ENCODE measurements at places on chromosomes 16 and 17.

GRCh38 chr16:83085660-83086059 lies 458.9 kb downstream of the CDH13 start:
- DNase-seq: no peak

DNA sequence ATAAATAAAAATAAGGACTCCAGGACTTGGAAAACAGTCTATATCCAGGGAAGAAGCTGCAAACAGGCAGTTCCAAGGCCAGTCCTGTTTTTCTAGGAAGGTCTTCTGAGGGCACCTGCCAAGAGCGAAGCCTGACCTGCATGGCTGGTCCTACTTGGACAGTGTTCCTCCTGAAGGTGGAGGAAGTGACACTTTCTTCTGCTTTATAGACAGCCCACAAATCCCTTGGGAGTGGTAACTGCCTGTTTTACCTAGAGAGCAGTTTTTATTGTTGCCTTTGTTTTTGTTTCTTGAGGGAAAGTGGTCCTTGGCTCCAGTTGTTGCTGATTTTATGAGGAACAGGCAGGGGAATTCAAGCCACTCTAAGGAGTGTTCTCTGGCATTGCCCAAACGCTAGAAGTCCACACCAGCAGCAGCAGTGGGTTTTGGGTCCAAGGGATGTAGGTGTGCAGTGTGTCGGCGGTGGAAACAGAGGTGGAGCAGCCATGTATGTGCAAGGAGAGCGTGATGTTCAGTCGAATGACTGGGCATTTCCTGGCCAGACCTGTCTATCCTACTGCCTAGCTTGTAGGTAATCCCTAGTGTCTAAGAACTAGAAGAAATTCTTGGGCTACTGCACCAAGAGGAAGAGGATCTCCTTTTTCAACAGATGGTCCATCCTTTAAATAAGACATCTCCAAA lies 35.3 kb downstream of the LDHD start:
- no peak for DNase-seq

DNA sequence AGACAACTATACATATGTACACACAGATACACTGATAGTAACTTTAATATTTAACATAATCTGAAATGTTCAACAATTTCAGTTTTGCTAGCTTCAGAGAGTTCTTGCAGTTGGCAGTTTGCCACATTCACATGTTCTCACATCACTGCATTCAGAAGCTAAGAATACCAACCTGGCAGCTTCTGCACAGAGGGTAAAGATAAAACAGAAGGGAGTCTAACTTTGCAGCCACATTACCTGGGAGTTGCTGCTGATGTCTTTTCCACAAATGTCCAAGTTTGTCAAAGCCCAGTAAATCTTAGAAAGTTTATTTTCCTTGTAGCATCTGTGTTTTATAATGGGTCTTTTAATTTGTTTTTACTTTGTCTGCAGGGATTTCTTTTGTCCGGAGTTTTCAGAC lies 332.0 kb downstream of the BCAS3 start:
- no peak for DNase-seq

- DNase-seq: no peak
Measured at GRCh38 chr17:45722161-45722560, 62.0 kb upstream of the CRHR1 start.

DNA sequence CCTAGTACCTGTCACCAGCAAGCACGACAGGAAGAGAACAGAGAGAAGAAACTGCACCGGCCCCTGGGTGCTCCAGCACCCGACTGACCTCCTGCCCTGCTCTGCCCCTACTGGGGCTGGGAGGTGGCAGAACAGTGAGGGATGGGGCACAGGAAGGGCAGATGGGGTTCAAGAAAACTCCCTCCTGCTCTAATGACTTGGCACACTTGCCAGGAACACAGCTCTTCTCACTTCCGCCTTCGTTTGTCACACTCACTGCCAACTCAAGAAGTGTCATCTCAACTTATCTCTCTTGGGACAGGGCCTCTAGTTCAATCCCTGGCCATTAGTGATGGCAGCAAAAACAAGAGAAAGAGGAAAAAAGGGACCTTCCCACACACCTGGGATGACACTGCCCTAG lies 42.7 kb upstream of the ICAM2 start:
- DNase-seq: no peak

- DNase-seq: peak; percentile 37
Measured at GRCh38 chr17:42843358-42843934, 934 bp upstream of the AOC2 start.

DNA sequence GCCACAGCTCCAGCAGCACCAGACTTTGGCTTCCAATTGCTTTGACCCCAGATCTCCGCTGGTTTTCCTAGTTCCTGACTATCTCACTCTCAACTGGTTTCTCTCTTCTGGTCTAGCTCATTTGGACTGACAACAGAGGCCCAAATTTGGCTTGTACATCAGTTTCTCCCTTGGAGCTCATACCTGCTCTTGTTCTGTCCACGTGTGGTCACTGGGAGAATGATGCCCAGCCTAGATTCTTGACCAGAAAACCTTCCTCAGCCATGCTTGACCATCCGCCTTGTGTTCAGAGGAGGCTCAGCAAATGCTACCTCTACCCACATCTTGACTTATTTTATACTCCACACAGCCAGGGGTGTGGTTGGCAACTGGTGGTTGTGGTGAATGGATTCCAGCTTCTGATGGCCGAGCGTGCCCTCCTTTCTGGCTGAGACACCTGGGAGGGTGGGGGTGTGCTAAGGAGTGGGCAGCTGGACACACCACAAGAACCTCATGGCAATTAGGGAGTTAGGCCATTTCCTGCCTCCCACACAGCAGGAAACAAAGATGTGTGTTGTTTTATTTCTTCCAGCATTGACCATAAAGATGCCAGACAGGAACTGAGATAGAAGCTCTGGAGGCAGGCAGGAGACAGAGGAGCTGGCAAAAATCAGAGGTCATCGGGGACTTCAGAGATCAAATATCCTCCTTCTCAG lies 93.8 kb upstream of the FAM20A start:
- DNase-seq: no peak

GRCh38 chr17:40320756-40321523 lies 12.0 kb downstream of the RARA start:
- no peak for DNase-seq

GRCh38 chr17:33106525-33107165 lies 115.0 kb downstream of the SPACA3 start:
- no peak for DNase-seq

DNA sequence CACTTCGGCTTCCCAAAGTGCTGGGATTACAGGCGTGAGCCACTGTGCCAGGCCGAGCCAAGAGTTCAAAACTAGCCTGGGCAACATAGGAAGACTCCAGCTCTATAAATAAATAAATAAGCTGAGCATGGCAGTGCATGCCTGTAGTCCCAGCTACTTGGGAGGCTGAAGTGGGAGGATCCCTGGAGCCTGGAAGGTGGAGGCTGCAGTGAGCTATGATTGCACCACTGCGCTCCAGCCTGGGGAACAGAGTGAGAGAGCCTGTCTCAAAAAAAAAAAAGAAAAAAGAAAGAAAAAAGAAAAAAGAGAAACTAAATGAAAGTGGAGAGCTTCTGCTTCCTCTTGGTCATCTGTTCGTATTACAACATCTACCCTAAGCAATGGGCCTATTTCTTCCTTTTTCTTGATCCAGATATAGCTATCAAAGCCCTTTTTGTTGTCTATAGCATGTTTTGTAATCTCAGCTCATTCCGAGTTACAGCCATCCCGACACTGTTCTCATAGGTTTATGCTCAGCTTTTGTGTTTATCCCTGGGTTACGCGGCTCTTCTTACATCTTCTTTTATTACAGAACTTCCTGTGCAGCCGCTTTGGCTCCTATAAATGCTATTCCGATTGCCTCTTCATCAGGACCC lies 14.1 kb upstream of the MAPK3 start:
- no peak for DNase-seq

GRCh38 chr16:86984991-86985647 lies 332.1 kb downstream of the C16orf95 start:
- no peak for DNase-seq

DNA sequence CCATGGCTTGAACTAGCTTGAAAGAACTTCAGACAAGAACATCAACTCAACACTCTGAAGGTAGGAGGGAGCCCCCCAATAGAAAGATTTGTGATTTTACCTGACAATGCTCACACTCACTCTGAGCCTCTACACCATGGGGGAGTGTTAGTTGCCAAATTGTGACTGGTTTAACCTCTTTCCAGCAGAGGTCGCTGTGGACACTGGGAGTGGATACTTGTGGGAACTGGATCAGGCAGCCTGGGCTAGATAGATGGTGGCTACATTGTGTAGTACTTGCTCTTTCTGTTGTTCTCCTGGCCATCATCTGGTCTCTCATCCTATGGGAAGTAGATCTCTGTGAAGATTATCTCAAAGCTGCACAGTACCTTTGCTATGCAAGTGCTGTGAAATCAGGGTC lies 2.9 kb downstream of the SMPD3 start:
- no peak for DNase-seq

DNA sequence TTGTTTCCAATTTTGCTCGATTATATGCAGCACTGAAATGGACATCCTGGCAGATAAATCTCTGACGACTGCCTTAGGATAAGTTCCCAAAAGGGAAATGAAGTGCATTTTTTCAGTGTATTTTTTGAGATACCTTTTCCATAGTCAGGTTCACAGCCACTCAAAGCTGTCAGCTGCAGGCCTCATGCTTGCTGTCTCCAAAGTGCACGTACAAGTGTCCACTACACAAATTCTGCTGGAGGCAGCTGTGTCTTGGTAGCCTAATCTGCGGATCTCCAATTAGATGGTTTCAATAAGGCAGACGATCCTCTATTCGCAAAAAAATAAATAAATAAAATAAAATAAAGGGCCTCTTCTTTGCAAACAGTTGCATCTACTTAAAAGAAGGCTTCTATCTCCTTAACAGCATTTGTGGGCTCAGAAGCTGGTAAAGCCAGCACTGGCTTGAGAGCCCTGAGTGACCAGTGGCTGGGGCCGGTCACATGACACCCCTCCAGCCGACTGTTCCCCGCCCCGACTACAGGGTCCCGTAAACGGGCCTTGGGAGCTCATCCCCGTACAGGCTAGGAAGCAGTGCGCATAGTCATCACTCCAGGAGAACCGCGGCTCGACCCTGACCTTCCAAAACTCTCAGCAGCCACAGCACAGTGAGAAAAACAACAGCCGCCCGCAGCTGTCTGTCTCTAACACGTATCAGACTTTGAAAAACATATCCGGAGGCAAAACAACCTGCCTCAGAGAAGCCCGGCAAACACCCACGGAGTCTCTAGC lies 18.8 kb downstream of the RPH3AL start:
- DNase-seq: no peak

- DNase-seq: no peak
Measured at GRCh38 chr17:44529864-44530263, 26.7 kb upstream of the GPATCH8 start.

DNA sequence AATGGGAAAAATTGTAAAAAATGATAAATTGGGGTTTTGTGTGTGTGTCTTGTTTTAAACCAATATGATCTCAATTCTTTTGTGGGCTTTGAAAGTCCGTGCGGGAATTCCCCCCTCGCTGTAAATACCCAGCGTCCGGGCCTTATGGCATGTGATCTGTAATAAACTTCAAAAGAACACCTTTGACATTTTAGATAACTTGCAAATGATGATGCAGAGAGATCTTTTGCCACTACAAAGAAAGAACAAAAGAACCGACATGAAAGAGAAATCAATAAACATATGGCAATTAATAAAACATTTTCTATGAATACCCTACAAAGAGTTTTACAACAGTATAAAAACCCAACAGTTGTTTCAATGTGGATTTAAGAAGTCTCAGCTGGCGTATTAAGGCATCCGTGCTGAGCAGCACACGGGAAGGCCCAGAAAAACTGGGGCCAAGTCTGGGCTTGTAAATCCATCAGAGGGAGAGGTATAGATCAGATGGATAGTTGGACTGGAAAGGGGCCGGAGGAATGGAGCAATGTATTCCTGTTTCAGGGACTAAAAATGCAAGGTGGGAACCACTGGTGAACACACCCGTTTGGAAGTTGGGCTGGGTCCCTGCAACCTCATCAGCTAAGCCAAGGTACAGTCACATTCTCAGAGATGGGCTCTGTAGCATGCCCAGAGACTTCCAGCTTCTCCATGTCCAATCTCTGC lies 115.2 kb downstream of the IRX5 start:
- no peak for DNase-seq

DNA sequence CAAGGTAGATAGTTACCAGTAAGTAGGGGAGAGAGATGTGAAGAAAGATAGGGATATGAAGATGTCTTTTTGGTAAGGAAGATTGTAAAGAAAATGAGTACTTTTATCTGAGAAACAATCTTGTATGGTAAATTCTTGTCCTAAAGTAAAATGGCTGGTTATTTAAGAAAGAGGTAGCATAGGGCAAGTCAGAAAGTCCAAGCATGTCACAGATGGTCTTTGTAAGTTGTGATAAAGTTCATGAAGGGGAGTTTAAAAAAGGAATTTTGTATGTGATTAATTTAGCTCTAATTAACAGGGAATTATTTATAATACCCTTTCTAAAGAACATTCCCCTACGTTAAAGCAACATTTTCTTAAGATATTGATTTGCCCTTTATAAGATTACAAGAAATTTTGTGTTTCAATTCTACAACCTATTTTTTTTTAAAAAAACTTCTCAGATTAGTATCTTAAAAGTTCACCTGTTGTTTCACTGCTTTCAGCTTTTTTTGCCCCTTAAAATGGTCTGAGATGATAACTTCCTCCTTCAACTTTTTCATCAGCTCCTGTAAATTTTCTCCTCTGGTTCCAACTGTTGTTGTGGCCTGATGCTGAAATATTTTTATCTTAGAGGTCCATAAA lies 16.2 kb upstream of the CPHXL start:
- DNase-seq: no peak

DNA sequence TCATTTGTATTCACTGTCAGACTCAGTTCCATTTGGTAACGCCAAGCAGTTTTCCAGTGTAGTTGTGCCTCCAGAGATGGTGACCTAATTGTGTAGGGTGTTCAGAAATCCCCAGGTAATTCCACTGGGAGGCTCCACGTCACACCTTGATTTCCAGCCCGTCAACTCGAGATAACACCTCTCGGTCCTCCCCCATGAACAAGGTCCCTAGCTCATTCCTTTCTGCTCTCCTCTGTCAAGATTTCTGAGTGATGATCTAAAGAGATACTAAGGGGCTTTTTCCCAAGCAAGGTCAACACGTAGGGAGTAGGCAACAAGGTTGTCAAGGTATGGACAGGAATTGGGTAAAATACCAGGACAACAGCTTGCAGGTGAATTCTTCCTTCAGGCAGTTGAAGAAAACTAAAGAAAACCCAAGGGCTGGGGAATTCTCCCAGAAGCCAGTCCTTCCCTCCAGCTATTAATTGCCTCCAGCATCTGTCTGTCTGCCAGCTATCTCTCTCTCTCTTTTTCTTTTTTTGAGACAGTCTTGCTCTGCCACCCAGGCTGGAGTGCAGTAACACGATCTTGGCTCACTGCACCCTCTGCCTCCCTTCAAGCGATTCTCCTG lies 31.4 kb downstream of the GPRC5B start:
- no peak for DNase-seq

- DNase-seq: no peak
Measured at GRCh38 chr17:13281626-13282025, 263.8 kb upstream of the ELAC2 start.

All from AG09309 (cell line).